ENCODE measurements at places on chromosomes 16 and 17.

- no peak for DNase-seq
Observed at GRCh38 chr16:50372611-50373344, 4.0 kb upstream of the BRD7 start.

DNA sequence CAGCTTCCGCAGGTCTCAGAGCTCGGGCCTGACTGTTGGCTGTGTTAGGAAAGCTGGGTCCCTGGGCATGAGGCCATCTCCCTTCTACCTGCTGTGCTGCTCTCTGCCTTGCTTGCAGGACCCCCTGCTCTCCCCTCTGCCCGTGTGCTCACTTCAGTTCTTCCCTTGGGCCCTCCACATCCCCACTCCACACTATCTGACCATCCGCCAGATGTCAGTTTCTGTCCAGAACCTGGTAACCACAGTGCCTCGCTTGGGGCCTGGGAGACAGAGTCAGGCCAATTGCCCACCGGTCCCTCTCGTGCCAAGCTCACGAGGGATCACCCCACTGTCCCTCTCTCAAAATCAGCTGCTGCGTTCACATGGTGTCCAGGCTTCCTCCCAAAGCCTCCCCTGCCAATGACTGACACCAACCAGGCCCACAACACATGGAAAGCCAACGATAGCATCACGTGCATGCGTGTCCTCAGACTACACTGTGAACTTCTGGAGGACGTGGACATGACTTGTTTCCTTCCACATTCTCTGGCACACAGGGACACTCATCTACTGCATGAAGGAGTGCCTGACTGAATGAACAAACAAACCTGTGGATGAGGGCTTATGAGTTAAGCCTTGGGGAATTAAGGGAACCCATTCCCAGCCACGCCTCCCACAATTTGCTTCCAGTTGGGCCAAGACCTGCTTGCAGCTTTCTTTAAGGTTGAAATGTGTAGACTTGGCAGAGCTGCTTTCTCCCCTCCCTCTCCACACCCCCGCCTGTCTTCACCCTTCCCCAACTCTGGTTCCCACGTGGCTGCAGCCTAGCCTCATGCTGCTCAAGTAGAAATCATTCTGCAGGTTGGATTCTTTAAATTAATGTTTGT, 72.5 kb upstream of the ZNF423 start:
- no peak for DNase-seq

- no peak for DNase-seq
Observed at GRCh38 chr16:1430214-1430758, 592 bp upstream of the PERCC1 start.

- DNase-seq: no peak
Observed at GRCh38 chr16:27248036-27248435, 20.5 kb downstream of the NSMCE1 start.

GRCh38 chr17:34370376-34370996, 7.5 kb upstream of the CCL1 start:
- no peak for DNase-seq

- DNase-seq: no peak
Observed at GRCh38 chr17:72977771-72978417, 114.6 kb downstream of the SLC39A11 start.

DNA sequence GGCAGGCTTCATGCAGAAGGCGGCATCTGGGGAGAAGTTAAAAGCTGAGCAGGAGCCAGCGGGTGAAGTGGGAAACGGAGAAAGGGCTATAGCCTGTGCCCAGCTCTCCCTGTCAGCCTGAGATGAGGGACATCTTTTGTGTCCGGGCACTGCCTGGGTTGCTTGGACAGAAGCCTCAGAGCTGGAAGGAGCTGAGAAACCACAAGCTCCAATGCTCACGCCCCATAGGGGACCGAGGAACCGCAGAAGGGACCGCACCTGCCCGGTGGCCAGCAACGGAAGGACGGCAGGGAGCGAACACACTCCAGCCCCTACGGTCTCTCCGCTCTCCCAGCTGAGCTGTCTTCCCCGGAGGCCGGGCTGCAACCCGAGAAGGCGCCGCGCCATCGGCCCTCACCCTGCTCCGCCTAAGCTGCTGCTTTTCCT, 175.8 kb downstream of the NPIPB11 start:
- DNase-seq: no peak

GRCh38 chr16:20880867-20881502, 19.2 kb downstream of the DCUN1D3 start:
- DNase-seq: no peak

DNA sequence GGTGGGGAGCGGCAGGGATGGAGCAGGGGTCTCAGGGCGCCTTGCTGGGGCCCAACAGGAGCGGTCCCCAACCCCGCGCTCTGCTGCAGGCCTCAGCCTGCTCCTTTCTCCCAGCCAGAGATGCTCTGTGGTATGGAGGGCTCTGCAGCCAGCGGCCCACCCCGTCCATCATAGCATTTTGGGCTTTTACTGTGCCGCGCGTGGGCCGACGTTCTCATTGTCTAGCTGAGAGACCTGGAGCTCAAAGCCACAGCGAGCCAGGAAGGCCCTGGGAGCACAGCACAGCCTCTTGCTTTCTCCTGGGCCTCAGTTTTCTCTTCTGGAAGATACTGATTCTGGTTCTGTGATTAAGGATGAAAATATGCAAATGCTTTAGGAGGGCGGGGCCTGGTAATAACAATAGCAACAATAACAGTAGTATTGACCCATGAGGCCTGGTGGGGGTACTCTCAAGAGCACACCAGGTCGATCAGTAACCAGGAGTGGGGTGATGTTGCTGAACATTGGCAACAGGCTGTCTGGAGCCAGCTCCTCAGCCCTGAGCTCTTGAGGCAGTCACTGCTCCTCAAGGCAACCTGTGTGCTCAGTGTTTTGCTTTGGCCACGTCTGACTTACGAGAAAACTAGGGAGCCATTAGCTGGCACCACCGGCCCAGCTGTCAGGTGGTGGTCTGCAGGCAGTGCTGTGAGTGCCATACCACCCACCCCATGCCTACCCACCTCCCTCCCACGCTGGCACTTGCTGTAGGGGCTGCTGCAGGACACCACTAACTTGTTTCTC, 1.1 kb upstream of the RASD1 start:
- no peak for DNase-seq

DNA sequence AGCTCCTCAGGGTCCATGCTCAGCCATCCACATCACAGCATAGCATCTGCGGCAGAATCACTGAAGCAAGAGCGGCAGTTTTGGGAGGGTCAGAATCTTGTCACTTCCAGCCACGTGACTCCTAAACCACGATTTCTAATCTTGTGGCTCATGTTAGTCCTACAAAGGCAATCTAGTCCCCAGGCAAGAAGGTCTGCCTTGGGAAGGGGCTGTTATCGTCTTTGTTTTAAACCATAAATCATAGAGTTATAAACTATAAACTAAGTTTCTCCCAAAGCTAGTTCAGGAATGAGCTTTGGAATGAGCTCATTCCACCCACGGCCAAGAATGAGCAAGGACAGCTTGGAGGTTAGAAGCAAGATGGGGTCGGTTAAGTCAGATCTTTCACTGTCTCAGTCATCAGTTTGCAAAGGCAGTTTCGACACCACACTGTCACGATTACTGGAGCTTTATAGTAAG, 20.8 kb upstream of the DNAH17 start:
- DNase-seq: no peak

DNA sequence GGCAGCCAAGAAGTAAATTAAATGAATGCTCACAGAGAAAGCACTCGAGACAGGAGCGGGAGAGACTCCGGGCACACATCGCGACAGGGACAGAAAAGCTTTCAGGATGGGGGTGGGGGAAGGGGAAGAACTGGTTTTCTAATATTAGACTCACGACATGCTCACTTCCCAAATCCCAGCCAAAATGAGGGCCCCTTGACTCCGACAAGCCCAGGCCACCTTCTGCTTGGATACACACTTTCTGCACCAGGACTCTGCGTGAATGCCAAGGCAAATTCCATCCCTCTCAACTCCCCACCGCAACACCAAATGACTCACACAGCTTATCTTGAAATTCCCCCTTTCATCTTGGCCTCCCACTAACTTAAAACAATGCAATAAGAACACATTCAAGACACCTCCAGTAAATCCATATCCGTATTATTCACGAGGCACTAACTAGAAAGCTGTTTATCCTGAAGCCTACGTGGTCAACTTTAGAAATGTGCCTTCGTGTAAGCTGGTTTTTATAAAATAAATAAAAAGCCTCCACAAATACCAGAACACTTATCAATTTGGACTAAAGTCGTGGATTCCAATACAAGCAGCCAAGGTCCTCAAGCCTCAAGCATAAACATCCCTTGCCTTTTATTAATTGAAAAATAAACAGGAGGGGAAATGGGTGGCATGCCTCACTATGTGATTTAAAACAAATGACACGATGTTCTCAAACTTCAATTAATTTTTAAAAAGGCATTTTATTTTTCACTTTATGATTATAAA, 46.1 kb downstream of the NXN start:
- DNase-seq: no peak

- no peak for DNase-seq
Observed at GRCh38 chr17:81928544-81929252, 1.2 kb upstream of the MAFG start.

DNA sequence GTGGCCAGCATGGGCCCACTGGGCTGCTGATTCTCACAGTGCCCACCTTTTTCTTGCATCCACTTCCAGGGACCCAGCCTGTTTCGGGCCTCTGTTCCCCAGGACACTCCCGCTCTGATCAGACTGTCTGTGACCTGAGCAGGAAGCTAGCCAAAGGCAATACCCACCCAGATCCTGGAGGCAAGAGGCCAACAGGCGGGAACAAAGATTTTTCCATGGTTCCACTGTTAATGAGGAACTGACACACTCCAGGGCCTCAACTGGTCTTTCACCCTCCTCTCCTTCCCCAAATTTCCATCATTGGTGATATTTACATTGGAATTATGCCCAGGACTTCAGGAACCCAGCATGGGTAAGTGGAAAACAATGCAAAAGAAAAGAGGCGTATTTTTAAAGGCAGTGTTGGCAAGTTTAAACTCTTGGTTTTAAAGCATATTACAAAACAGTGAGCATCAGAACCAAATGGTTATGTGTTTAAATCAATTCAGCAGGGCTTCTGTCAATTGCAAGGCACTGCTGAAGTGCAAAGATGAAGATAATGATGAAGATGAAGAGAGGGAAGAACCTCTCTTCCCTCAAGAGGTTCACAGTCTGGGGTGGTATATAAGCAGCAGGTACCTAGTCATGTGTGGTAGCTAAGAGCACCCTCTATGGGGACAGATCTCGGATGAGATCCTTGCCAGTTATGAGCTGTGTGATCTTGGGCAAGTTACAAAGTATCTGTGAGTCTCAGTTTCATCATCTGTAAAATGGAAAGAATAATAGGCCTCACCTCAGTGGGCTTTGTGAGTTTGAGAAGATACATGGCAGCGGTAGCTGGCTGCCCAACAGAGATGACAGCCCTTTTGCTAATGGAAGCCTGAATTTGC, 14.4 kb upstream of the ATP2A3 start:
- no peak for DNase-seq

DNA sequence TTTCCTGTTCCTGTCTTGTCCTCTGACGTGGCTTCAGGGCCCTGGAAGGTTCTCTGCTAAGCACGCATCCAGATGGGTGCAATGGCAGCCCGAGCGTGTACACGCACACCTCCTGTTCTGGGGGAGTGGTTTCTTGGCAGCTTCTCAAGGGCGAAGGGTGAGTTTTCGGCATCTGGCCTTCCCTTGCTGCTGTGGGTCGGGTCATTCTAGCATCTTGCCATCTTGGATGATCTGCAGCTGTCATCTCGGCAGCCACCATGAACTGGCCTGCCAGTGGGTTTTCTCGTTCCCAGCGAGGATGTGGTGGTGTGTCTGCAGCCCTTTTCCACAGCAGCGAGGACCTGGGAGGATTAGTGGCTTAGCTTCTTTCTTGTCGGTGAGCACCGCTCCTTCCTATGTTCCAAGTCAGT, 10.6 kb downstream of the MSI2 start:
- no peak for DNase-seq

DNA sequence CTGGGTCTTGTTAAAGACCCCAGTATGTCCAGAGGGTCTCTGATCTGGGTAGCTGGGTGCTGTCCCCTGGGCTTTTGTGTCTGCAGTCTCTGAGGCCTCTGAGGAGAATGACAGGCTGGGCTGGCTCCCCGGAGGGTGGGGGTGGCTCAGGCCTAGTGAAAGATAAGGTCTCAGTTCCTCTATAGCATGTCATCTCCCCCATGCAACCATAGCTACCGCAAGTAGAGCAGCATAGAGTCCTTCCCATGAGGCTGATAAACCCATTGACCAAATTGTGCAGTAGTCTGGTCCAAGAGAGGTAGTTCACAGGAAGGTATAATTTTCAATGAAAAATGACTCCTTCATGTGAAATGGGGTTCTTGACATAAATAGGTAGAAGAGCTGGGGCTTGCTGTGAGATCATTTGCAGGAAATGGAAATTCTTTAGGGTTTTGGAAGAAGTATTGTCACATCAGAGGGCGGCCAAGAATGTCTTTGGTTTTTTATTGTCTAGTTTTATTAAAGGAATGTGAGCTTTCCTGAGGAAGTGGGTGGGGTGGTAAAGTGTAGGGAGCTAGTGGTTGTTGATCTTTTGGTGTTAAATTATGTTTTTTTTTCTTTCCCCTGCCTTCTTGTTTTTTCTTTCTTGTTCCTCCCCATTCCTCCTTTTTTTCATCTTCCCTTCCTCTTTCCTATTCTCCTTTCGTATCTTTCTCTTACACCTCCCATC, 21.0 kb downstream of the SLC7A6OS start:
- DNase-seq: peak; percentile 48

DNA sequence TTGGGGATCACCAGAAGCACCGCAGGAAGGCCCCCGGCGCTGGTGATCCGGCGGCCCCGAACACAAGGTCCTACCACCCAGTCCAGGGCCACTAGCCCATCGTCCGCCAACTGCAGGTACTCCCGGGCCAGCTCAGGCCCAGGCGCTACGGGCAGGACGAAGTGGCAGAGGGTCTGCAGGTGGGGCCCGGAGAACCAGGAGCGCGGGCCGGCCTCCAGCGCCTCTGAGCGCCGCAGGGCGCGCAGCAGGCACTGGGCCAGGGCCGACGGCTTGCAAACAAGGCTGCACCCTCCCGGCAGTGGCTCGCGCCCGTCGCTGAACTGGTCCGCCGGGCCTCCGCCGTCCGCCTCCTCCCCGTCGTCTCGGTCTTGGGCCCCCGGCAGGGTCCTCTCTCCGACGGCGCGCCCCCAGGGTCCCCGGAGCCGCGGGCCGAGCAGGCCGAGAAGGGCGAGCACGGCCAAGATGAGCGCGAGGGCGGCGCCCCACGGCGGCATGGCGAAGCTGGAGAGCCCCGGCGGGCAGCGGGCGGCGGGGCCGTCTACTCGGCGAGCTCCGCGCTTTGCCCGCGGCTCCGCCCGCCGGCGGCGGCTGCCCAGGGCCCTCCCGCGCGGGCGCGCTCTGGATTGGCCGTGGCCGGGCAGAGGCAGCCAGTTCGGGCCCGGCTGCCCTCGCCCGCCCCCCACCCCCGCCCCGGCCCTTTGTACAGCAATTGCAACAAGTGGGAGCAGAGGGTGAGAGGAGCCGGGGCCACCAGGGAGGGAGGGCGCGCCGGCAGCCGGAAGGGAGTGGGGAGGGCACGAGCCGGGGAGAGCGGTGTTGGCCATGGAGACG, at the start of gene ABHD15:
TSS of gene ABHD15 (minus strand) at position 565 of the 831 bp plus-strand sequence. CDS start at position 494, 71 bp downstream.
- DNase-seq: peak; percentile 63

GRCh38 chr16:53945996-53946395, 242.0 kb downstream of the FTO start:
- DNase-seq: no peak

Measured in CD8-positive, alpha-beta memory T cell (primary cell).